Stimulated activated CD8-positive, alpha-beta memory T cell treated with anti-CD3 and anti-CD28 coated beads, Interleukin-4, amount 100 ng/mL, for 4 hours (primary cell): ENCODE measurements at places on chromosomes 2 and 18.

GRCh38 chr2:215189393-215189792 is 51.0 kb upstream of the ABCA12 start:
- no peak for DNase-seq

DNA sequence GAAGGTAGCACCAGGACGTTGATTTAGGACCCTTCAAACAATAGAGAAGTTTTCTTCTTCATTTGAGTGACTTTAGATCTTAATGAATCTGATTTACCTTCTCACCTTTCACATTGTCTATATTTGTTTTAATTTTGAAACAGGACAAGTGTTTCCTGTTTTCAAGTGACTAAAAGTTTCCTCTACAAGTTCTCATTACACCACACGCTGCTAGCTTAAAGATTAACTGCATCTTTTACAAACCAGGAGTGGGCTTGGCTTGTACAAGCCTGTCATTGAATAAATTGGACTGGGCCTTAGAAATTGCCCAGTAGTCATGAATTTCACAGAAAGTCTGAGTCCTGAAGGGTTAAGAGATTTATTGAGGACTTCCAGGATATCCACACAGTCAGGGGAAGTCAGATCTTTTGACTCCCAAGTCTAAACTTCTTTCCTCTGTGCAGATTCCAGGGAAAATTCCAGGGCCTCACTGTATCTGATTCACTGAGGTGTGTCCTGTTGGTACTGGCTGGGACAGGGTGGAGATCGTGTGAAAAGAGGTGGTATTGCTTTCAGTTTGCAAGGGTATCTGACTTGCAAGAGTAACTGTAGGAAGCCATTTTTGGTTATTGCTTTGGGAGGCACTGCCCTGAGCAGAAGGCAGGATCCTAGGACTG is 3.4 kb downstream of the SGPP2 start:
- DNase-seq, result no peak

DNA sequence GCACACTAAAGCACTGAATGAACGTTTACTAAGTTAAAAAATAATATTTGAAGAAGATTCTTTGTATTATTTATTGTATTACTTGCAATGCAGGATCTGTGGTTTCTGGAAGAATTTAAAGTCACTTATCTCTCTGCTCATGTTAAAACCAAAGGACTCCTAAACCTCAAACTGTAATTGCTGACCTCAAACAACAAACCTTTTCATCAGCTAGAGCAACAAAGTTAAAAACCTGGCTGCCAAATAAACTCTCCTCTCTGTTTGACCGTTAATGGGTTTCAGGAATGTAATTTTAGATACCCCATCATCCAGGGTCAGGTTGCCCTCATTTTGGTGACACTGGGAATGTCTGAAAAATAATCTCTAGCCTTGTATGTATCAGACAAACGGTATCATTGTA is 239.1 kb downstream of the TGIF1 start:
- no peak for DNase-seq

DNA sequence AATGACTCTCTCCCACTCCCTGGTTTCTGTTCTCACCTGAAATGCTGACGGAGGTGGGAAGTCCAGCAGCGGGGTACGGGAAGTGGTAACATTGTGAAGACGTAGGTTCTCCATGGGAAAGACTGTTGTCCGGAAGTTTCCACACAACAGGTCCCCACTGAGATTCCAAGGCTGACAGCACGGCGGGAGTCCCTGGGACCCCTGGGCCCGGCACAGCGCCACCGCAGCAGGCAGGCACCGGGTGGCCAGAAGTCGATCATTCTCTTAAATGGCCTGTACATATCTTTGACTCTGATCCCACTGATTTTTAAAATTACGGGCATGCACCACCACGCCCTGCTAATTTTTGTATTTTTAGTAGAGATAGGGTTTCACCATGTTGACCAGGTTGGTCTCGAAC is 201.0 kb upstream of the SALL3 start:
- no peak for DNase-seq

DNA sequence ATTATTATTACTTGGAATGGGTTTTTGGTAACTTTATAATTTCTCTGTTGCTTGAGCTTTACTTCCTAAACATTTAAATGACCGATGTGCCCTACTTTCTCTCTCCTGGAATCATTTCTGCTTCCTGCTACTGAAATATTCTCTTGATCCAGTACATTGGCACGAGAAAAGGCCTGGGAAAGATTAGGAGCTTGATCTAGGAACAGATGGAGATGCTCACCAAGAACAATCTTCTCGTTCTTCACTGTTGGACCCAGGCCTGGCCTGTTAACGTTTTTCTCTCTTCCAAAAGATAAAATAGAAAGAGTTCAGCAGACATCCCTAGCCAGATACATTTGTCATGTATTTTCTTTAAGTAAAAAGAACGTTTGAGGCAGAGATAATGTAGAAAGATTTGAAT is 1356.8 kb upstream of the CRIM1 start:
- no peak for DNase-seq

DNA sequence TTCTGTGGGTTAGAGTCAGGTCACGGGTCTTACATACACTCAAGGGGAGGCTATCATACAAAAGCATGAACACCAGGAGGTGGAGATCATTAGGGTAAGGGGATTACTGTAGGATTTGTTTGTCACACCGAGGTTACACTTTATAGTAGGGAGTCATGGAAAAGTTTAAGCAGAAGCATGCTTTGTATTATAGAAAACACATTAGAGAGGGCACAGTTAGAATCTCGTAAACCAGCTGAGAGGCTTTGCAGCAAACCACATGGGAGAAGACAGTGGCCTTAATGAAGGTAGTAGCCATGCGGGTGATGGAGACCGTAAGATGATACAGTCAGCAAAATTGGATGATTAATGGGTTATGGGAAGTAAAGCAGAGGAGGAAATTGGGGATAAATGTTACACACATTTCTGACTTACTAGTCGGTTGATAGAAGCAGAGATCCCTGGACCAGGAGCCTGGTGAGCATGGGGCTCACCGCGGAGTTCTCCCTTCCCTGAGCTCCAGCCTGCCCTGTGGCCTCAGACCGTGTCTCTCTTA is 75.6 kb downstream of the MAPRE2 start:
- DNase-seq, result no peak

- DNase-seq, result no peak
These were observed 339.4 kb downstream of the DCC start for GRCh38 chr18:52679354-52679753.

DNA sequence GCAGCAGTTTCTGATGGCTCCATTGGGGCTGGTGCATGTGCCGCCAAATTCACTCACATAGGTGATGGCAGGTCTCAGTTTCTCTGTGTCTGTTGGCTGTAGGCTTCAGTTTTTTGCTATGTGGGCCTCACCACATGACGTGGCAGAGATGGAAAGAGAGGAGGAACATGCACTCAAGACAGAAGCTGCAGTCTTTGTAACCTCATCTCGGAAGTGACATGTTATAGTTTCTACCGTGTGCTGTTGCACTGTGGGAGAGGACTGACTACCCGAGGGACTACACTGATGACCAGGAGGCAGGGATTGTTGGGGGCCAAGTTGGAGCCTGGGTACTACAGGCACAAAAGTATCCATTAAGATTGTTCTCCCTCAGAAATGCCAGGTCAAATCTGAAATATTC is 9.2 kb upstream of the CNRIP1 start:
- DNase-seq, result no peak

DNA sequence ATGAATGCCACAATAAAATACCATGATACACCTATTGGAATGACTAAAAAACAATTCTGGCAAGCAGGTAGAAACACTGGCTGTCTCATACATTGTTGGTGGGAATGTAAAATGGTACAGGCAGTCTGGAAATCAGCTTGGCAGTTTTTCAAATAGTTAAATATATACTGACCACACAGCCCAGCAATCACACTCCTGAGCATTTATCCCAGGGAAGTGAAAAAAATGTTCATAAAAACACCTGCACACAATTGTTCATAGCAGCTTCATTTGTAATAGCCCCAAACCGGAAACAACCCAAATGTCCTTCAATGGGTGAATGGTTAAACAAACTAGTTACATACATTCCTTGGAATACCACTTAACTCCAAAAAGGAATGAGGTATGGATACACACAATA is 137.2 kb downstream of the TFCP2L1 start:
- no peak for DNase-seq

GRCh38 chr2:65030476-65031332 is 25.5 kb upstream of the CEP68 start:
- DNase-seq, result no peak

GRCh38 chr2:128457006-128457604 is 138.4 kb upstream of the HS6ST1 start:
- no peak for DNase-seq

- no peak for DNase-seq
These were observed 497 bp downstream of the PLA2R1 start for GRCh38 chr2:160061944-160062291.

- no peak for DNase-seq
These were observed 235.8 kb upstream of the RAB12 start for GRCh38 chr18:8373486-8373885.

GRCh38 chr2:12806549-12807242 is 90.0 kb downstream of the TRIB2 start:
- DNase-seq, result no peak

- no peak for DNase-seq
These were observed 30.6 kb upstream of the EPC2 start for GRCh38 chr2:148614014-148614321.

DNA sequence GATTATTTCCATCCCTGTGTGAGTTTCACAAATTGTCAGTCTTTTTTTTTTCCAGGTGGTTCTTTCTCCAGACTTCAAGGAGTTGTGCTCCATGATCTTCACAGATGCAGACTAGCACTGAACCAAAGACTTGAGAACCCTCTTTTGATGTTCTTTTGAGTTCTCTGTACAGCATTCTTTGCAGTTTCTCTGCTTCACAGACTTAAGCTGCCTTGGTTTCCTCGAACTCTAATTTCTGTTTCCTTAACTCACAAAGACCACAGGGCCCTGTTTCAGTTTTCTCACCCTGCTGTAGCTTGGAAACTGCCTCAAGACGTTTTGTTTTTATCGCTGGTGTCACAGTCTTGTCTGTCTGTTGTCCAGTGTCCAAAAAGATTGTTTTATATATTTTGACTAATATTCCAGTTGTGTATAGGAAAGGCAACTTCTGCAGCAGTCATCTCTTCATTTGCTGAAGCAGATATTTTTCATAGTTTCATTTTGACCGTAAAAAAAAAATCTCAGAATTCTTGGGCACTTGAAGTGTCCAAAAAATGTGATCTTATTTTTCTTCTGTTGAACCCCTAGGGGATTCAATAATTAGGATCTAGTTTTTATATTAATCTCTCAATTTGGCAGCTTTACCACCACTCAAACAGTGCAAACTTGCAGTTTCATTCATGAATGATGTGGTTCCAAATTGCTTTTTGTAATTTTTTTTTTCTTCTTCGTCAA is 97.0 kb upstream of the MC4R start:
- DNase-seq, result no peak

GRCh38 chr18:8816816-8817215 is 111.5 kb downstream of the MTCL1 start:
- no peak for DNase-seq

DNA sequence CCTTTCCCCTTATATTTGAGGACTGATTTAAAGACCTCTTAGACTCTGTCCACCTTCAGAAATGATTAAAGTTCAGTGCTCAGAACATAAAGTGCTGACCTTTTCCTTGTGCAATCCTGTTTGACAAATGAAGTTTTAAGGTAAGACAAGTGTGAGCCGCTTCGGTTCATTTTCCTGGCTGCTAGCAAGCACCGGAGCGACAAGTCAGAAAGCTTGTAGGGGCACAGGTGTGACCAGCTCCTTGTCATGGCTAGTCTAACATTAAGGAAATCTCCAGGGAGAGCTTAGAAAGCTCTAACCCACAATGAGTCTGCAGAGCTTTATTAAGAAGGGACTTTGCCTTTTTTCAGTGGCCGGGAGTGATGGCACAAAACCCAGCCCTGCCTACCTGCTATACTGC is 2.3 kb upstream of the NCKAP5 start:
- DNase-seq, result no peak

GRCh38 chr2:232647261-232647660 is 13.9 kb downstream of the EFHD1 start:
- no peak for DNase-seq

- no peak for DNase-seq
These were observed 203.3 kb downstream of the GBX2 start for GRCh38 chr2:235964787-235965390.

GRCh38 chr2:11444737-11445136 is 21.2 kb downstream of the E2F6 start:
- DNase-seq, result no peak

DNA sequence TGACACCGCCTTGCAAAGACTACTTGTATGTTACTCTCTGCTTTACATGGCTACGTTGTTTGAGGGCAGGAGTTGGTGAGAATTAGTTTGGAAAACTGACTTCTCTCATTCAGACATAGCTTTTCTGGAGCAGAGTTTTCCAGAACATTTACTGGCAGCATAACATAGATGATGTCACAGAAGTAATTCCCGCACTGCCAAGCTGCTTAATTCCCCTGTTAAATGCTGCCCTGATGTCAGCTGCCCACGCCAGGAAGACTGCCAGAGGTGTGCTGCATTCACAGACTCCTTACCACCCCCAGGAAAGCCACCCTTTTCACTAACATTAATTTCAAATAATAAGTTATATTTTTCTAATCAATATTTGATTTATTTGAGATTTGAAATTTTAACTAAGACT is 24.7 kb upstream of the PTPN2 start:
- DNase-seq, result no peak

- no peak for DNase-seq
These were observed 208.4 kb downstream of the ZNF407 start for GRCh38 chr18:74806073-74806472.

- DNase-seq, result no peak
These were observed 34.7 kb upstream of the IL1RL1 start for GRCh38 chr2:102276549-102277201.

DNA sequence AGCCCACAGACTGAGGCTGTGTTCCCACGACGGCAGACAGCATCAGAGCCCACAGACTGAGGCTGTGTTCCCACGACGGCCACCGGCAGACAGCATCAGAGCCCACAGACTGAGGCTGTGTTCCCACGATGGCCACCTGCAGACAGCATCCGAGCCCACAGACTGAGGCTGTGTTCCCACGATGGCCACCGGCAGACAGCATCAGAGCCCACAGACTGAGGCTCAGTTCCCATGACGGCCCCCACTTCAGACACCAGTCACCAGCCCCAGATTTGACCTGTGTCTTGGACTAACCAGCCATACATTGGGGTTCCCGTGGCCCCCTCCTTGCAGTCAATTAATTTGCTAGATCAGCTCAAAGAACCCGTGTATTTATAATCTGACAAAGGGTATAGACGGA is 57.8 kb upstream of the SNTG2 start:
- DNase-seq, result no peak

GRCh38 chr2:234722176-234722575 is 225.3 kb upstream of the ARL4C start:
- no peak for DNase-seq
